ENCODE measurements at places on chromosomes 1 and 21. TPM values are rescaled to one million over a fixed set of nuclear protein-coding genes. Genes with fewer than 3 reads are reported as not detected.

ITGB2 gene
- total RNA-seq, result 242 TPM

HSPA6 gene
- total RNA-seq, result 0.48 TPM

GRCh38 chr21:37658817-37659458, 257.3 kb downstream of the KCNJ6 start:
- DNase-seq, result no peak

VTCN1 gene
- total RNA-seq, result not detected
